ENCODE measurements at places on chromosomes 5 and 9.

DNA sequence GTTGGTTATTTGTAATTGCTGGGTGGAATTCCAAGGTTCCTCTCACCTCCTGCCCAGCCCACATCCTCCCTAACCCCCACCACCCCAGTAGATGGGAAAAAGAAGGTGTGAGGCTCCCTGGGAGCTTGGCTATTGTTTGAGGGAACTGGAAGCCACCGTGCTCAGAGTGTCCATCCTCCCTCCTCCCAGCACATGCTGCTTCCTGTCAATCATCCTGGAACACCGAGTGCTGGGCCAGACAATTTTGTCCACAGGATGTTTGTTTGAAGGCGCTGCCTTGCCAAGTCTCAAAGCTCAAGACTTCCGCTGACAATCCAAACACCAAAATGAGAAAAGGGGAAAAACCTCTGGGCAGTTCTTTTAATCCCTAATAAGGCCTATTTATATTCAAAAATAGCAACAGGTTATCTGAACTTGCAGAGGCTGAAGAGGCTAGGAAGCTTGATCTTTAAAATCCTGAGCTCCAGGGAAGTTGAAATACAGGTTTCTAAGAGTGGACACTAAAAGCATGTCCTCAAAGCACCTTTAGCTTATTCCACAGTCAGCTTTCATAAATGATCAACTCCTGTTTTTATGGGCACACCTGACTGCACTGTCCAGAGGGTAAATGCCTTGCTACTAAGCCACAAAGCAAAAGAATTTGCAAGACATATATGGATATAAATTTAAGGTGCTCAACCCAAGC lies 286.7 kb downstream of the NFIB start:
- DNase-seq, result no peak

DNA sequence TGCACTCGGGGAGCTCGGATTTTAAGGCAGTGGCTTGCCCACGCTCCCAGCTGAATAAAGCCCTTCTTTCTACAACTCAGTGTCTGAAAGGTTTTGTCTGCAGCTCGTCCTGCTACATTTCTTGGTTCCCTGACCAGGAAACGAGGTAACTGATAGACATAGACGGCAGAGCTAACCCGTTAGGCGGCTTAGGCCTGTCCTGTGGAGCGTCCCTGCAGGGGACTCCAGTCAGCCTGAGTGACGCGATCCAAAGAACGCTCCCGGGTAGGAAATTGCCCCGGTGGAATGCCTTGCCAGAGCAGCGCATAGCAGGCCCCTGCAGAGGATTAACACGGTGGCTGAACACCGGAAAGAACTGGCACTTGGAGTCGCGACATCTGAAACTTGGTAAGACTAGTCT lies 1.8 kb upstream of the SELENOP start:
- DNase-seq, result no peak

GRCh38 chr5:59768152-59769040 lies 125.1 kb downstream of the PDE4D start:
- peak; percentile 74 for DNase-seq

DNA sequence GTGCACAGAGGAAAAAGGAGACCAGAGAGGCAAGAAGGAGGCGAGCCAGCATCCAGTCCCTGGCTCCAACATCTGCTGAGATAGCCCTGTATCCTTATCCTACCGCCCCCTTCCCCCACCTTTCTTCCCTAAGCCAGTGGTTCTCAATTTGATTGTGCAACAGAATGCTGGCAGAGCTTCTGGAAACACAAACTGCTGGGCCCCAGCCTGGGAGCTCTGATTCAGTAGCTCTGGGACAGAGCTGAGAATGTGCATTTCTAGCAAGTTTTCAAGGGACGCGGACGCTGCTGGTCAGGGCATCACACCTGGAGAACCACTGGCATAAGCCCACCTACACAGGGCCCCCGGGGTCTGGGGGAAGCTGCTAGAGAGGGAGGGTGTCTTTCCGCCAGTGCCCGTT lies 21.1 kb downstream of the AK8 start:
- DNase-seq, result no peak

GRCh38 chr5:168796593-168797580 lies 217.7 kb upstream of the PANK3 start:
- DNase-seq, result no peak

DNA sequence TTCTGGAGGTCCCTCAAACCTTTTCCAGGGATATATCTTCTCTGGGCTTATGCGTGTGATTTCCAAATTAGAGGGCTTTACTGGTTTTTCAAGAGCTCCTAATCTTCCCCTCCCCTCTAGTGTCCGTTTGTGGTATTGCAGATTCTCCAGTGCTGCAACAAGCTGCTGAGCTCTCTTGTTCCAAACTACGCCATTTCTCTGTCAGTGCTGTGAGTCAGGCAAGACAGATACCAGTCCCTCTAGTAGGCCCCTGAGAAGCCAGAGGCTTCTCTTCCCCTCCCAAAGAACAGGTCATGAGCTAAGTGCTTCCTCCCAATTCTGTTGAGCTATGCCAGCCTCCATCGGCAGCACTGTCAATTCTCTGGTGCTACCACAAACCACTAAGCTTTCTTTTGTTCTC lies 149.5 kb downstream of the FANCC start:
- no peak for DNase-seq

GRCh38 chr9:78470741-78471140 lies 173.8 kb downstream of the PSAT1 start:
- no peak for DNase-seq

GRCh38 chr9:698276-698675 lies 143.2 kb upstream of the DMRT1 start:
- DNase-seq, result no peak

GRCh38 chr9:32550150-32550561 lies 2.0 kb upstream of the SMIM27 start:
- DNase-seq, result no peak

GRCh38 chr5:132951897-132952296 lies 11.5 kb downstream of the AFF4 start:
- no peak for DNase-seq

- DNase-seq, result no peak
These were observed 65.0 kb upstream of the GGTA1 start for GRCh38 chr9:121564504-121565260.

GRCh38 chr5:34626036-34626435 lies 30.1 kb upstream of the RAI14 start:
- no peak for DNase-seq

- no peak for DNase-seq
These were observed 314.7 kb downstream of the ENC1 start for GRCh38 chr5:74325866-74326265.

DNA sequence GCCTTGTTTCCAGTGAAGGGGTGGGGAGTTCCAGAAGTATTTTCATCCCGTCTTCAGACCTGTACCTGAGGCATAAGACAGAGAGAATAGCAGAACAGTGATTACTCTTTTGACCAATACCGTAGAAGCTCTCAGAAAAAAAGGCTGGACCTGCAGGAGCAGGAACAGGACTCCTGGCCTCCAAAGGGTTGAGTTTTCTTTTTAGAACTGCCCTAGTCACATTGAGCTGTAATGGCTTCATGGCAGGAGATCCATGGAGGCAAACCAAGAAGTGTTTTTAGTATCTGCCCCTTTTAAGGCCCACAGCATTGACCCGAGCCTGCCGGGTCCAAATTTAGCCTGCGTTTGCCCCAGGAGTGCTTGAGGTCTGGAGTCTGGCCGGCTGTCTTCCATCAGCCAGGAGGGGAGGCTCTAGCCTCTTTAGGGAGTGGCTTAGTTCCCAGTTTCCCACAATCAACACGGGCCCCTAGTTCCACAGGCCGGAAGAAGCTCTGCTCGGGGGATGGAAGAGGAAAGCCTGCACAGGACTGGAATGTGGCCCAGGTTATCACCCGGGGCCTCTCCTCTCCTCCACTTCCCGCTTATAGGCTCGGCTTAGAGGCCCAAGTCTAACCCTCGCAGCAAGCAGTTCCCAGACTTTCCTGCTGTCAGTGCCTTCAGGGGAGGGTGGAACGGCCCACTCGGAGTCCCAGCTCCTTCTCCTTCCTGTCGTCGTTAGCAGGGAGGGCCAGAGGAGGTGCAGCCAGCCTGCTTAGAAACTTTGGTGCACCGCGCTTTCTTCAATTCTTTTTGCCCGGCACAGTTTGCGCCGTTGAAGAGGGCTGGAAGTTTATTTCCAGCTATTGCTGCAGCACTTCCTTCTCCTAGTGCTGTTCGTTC lies 80.7 kb downstream of the C9orf152 start:
- DNase-seq, result no peak

DNA sequence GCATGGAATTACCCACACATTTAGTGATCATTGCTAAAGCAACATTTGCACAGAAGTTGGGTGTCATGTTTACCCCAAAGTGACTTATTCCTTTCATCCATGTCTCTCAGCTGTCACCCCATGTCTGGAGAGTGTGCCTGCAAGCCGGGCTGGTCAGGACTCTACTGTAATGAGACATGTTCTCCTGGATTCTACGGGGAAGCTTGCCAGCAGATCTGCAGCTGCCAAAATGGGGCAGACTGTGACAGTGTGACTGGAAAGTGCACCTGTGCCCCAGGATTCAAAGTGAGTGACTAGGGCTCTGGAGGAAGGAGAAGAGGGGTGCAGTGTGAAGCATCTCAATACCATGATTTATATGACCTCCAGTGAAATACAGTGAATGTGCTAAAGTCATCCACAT lies 99.9 kb upstream of the PRRC1 start:
- no peak for DNase-seq

DNA sequence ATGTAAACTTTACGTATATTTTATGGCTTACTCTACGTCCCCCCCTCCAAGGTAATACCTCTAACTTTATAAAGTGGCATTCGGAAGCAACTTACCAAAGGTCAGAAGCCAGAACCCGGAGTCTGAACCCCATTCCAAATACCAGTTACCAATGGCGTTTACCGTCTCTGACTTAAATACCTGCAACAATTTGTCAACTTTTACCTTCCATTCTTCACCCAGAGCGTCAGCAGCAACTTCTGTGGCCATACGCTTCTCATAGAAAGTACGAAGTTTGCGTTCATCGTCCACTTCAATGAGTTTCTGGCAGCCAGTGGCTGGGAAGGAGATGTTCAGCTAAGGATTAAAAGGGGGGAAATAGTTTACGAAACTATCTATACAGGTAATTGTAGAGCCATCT lies 753 bp downstream of the RPS6 start:
- DNase-seq, result no peak

GRCh38 chr5:91379246-91379913 lies 3.7 kb downstream of the ARRDC3 start:
- DNase-seq, result no peak

DNA sequence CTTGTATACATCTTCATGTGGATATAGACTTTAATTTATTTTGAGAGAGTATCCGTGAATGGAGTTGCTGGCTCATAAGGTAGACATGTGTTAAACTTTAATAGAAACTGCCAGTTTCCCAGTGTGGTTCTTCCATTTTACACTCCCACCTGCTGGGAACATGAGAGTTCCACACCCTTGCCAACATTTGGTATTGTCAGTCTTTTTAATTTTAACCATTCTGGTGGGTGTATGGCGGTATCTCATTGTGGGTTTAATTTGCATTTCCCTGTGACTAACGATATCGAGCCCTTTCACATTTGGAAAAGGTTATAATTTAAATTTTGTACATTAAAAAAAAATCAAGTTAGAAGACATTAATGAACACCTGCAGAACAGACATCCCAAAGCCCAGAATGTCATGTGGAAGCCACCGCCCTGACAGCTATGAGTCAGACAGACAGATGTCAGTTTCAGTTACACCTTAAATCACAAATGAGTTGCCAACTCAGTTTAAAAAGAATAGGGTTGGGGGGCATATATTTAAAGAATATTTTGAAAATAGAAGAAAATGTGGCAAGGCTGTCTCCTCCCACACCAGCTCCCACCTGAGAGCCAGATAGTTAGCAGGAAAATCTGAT lies 36.9 kb downstream of the ANKRD33B start:
- no peak for DNase-seq

DNA sequence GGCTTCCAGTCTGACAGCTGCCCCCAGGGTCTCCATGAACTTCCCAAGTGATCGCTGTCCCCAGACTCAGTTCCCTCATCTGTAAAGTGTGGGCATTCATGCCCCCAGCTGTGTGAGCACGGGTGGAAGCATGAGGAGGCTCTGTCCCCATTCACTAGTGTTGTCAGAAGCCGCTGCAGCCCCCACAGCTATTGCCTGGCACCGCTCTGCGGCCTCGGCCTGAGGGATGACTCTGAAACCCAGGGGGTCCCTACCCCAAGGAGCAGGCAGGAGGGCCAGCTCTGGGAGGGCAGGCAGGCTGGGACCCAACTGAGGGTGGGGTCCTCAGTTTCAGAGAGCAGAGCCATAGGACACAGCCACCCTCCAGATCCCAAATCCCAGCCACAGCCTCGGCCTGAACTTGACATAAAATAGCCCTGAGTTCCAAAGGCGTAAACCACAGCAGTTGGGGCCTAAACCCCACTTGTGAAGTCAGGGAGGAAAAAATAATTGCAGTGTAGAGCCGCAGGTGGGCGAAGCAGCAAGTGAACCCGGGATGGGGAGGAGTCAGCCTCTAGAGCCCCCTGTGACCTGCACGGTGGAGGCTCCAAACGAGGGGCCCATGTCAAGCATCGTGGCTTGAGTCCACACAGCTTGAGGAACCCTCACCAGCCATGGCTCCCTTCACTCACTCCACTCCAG lies 66.0 kb upstream of the ADAMTS2 start:
- DNase-seq, result no peak

DNA sequence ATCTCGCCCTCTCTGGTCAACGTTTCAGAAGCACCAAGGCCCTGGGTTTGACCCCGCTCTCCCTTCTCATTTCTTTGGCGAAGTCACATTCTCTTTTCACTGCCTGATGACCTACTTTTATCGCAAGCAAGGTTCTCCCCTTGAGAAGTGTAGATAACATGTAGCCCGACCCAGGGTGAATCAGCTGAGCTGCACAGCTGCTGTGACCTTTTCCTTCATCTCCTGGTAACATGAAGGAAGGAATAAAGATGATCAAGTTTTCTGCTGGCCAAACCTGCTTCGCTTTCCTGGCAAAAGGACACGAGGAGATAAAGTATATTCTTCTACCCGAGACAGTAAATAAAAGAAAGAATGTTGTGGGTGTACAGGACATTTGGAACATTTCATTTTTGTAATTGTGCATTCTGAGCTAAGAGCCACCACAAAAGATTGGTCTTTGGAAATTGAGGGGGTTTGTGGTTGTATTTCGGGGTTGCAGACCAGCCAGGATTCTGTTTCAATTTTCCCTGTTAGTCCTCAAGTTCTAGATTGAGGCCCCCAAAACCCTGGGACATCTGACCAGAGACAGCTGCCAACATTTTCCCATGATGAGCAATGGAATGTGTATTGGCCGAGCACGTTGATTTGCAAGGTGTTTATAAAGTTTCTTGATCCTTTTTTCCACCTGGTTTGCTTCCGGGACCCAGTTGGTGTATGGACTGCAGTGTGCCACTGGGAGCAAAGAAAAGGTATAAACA lies 155.1 kb upstream of the ZNF462 start:
- DNase-seq, result no peak

DNA sequence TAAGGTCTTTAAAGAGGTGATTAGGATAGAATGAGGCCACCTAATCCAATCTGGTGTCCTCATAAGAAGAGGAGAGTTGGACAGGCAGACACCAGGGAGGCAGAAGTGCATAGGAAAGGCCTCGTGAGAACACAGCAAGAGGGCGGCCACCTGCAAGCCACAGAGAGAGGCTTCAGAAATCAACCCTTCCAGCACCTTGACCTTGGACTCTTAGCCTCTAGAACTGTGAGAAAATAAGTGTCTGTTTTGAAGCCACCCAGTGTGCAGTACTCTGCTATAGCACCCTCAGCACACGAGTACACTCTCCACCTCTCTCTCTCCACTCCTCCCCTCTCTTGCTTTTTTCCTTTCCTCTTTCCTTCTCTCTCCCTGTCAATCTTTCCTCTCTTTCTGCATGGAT lies 26.8 kb downstream of the NIPAL4 start:
- no peak for DNase-seq

GRCh38 chr5:128220841-128221240 lies 137.3 kb downstream of the SLC12A2 start:
- DNase-seq, result no peak

- DNase-seq, result no peak
These were observed 182.2 kb downstream of the MCTP1 start for GRCh38 chr5:95102687-95103086.

Data from NCI-H2081 treated with DMSO at 0.1 percent for 48 hours (cell line).